Stimulated activated CD8-positive, alpha-beta memory T cell treated with anti-CD3 and anti-CD28 coated beads, Interleukin-15, amount 100 ng/mL, for 48 hours (primary cell): ENCODE measurements at places on chromosomes 7 and 10.

DNA sequence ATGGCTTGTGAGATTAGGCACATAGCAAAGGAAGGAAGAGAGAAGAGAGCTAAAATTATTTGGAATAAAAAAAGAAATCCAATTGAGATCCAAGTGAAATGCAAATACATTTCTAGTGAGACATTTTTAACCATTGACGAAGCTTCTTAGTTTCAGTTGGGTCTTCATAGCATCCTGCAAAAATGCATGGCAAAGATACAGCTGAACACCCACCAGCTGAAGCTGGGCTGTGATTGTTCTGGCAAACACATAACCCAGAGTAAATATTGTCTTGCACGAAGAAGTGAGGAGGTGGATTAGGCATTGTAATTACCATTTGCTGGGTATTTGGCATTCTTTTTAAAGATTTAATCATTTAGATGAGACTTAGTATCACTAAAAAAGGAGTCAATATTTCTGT, 409.4 kb downstream of the GRM8 start:
- no peak for DNase-seq

GRCh38 chr7:132262160-132262470, 314.2 kb downstream of the PLXNA4 start:
- DNase-seq: no peak

DNA sequence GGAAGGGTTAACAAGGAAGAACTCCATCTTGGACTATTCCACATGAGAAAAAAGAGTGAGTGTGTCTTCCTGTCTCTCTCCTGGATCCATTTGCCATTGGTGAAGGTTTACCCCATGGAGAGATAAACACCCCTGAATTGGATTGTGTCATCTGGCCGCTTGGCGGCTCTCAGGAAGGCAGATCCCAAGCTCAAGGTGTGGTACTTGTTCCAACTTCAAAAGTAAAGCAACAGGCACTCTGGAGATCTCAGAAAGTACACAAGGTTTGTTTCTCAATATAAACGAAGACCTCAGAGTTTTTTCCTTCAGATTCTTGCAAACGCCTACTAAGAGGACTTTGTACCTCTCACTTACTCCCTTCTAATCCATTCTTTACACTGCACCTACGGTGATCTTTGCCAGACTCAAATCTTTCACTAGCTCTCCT, 116.7 kb downstream of the REEP3 start:
- DNase-seq: no peak

- DNase-seq: no peak
These were observed 11.8 kb downstream of the MACROH2A2 start for GRCh38 chr10:70064486-70064885.
